ENCODE measurements at places on chromosomes 4 and X.

DNA sequence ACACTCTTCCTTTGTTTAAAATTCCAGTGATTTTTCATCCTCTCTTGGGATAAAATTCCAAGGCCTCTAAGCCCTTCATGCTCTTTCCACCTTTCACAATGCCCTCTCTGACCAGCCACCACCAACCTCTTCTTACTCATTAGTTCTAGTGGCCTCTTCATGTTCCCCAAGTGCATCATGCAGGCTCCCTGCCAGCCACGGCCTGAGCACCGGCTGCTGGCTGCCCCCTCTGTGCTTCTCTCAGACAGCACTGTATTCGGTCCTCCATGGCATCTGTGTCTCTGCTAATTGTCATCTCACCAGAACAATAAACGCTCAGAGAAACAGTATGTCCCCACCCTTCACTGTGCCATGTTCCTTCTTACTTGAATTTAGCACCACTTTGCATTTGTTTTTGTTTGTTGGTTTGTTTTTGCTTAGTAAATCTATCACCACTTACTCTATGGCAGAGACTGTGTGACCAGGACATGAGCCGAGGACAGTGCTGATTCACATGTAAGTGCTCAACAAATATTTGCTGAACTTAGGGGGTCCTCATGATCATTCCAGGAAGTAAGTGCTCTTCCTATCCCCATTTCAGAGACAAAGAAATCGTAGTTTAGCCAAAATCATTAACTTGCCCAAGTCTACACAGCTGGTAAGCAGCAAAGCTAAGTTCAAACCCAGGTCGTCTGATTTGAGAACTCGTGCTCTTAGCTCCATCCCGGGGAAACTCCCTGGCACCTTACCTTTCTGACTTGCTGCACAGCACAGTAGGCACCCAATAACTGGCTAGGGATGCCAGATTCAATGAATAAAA, 77.1 kb upstream of the UCP1 start:
- DNase-seq, result peak; percentile 34

- no peak for DNase-seq
Measured at GRCh38 chr4:81874661-81875515, 403.2 kb upstream of the RASGEF1B start.

DNA sequence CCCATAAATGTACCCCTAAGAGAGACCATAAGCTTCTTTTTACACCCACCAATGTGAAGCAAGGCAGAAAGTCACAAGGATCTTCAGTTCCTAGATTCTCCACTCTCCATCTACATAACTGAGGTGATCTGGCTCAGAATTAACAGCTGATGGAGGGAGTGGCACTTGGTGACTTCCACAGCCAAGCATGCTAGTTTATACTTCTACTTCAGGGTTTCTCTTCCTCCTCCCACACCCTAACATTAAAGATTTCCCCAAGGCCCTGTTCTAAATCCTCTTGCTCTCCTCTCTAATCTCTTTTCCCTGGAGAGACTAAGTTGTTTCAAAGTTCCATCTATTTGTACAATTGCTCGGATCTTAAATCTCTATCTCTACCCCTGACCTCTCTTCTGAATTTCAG, 81.1 kb downstream of the MBNL3 start:
- no peak for DNase-seq

DNA sequence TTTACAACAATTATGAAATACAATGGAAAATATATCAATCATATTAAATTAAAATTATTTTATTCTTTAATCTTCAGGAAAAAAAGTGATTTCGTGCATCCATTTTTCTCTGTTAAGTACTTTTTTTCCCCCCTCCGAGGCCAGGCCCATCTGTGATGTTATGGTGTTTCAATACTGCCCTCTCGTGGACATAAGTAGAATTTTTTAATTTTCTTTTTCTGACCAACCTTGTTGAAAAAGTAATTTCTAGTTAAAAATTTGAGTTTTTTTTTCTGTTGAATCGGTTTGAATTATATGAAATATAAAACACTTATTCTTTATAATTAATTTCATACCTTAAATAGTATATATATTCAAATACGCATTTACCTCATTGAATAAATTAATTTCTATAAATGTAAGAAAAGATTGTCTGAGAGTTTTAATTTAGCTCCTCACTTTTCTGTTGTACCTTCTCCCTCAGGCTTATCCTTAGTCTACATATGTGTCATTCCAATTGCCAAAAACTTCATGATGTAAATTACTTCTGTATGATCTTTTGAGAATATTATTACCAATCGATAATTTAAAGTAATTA, 175.8 kb upstream of the TECRL start:
- DNase-seq, result no peak

- no peak for DNase-seq
Measured at GRCh38 chr4:2545321-2546013, 9.0 kb downstream of the FAM193A start.

GRCh38 chr4:38869511-38869910, 1.9 kb downstream of the FAM114A1 start:
- no peak for DNase-seq

DNA sequence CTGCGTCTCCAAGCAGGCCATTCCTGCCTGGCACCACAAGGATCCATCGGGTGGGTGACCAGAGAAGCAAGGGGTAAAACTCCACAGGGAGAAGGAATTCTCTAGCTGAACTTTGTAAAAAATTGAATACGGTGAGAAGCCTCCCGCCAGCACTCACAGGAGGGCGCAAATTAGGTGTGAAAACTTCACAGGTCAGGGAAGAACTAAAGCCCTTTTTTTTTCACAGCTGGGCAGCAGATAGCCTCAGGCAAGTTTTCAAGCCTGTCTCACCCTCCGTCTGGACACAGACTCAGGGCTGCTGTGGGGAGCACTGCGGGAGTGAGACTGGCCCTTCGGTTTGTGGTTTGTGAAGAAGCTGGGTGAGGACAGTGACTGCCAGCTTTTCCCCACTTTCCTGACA, 224.1 kb upstream of the FGF16 start:
- no peak for DNase-seq

DNA sequence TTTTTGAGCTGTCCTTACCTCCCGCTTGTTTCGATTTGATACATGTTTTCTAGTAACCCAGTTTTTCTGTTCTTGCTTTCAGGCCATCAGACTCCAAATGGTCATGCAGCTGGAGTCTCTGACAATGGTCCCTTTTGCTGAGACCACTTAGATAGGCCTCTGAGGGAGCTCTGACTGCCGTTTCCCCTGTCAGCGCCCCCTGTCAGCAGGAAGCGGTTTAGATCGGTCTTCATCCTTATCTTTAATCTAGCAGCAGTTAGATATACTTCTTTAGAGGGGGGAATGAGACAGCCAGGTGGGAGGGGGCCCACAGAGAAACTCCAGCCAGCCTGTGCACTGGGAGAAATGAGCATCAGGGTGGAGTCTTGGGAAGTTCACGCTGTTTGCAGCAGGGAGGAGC, 457.9 kb downstream of the GPAT3 start:
- DNase-seq, result no peak

- DNase-seq, result no peak
Measured at GRCh38 chrX:106902684-106903083, 457 bp downstream of the RIPPLY1 start.

- no peak for DNase-seq
Measured at GRCh38 chrX:136866337-136867095, 14.0 kb downstream of the RBMX start.

GRCh38 chr4:108601532-108601931, 18.8 kb upstream of the RPL34 start:
- no peak for DNase-seq

GRCh38 chrX:154596290-154596929, 11.5 kb downstream of the CTAG1A start:
- no peak for DNase-seq

GRCh38 chrX:153725039-153725831, 579 bp downstream of the ABCD1 start:
- no peak for DNase-seq

DNA sequence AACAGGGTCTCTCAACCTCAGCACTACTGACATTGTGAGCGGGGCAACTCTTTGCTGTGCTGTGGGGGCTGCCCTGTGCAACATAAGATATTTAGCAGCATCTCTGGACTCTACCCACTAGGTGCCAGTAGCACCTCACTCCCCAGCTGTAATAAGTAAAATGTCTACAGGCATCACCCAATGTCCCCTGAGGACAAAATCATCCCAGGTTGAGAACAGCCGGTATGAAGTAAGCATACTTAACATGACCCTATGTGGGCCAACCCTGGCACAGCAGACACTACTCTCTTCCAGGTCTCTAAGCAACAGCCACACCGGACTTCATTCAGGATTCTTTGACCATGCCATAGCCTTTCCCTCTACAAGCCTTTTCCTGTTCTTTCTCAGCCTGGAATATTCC, 10.5 kb upstream of the MGST2 start:
- DNase-seq, result no peak

- no peak for DNase-seq
Measured at GRCh38 chrX:17987783-17988182, 126.7 kb upstream of the RAI2 start.

DNA sequence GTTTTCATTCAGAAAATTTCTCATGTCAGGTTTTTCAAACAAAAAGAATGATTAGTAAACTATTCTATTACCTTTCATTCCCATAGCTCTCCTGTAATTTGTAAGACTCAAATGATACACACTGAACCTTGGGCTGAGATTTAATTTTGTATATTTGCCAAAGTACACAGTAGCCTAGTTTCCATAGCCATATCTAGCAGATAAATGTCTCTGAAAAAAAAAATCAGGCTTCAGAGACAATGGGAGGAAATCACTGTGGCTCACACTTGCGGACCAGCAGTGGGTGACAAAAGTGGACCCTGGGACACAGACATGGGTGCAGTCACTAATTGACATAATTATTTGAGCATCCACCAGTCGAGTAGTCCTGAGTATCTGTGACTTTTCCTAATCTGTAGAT, 46.6 kb downstream of the MAOA start:
- no peak for DNase-seq

GRCh38 chr4:128227991-128228571, 59.5 kb downstream of the PGRMC2 start:
- DNase-seq, result peak; percentile 12

GRCh38 chr4:1549638-1550035, 134.5 kb downstream of the FAM53A start:
- DNase-seq, result no peak

- DNase-seq, result no peak
Measured at GRCh38 chr4:139493176-139493575, 39.3 kb downstream of the RAB33B start.

DNA sequence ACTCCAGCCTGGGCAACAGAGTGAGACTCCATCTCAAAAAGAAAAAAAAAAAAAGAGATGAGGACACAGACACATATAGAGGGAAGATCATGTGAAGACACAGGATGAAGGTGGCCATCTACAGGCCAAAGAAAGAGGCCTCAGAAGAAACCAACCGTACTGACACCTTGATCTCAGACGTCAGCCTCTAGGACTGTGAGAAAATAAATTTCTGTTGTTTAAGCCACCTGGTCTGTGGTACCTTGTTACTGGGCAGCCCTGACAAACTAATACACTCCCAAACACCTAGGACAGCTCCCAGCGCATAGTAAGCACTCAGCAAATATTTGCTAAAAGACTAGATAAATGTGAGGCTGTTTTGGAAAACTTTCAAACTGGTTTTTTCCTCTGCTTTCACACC, 59.2 kb upstream of the SMIM10 start:
- no peak for DNase-seq

GRCh38 chr4:124685851-124686250, 26.7 kb downstream of the ANKRD50 start:
- DNase-seq, result no peak

GRCh38 chr4:8451440-8452182, 11.0 kb downstream of the TRMT44 start:
- no peak for DNase-seq

- DNase-seq, result peak; percentile 91
Measured at GRCh38 chrX:103686199-103687072, at the start of gene MORF4L2. Gene MORF4L2, minus strand, starts transcription at chrX:103686699. Its CDS starts 9,672 bp downstream, at chrX:103677027.

DNA sequence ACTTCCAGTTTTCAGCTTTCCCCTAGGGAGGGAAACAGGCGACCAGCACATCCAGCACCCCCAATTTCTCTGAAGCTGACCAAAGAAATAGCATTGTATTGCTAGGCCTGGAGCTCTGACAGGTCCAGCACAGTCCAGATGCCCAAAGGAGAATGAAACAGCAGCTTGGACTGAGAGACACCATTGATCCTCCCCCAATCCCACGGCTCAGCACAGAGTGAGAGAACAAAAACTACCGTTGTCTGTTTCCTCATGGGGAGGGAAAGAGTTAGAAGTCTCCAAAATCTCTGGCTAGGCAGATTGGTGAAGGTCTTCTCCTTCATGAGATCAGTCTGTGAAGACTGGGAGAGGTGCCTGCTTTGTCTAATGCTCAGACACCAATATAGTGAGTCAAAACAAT, 8.6 kb downstream of the TCEAL7 start:
- DNase-seq, result no peak

- DNase-seq, result no peak
Measured at GRCh38 chr4:134057356-134057755, 144.2 kb downstream of the PABPC4L start.

GRCh38 chr4:13238936-13239335, 245.2 kb downstream of the RAB28 start:
- DNase-seq, result no peak

GRCh38 chr4:3765271-3766035, 732 bp upstream of the ADRA2C start:
- DNase-seq, result no peak

DNA sequence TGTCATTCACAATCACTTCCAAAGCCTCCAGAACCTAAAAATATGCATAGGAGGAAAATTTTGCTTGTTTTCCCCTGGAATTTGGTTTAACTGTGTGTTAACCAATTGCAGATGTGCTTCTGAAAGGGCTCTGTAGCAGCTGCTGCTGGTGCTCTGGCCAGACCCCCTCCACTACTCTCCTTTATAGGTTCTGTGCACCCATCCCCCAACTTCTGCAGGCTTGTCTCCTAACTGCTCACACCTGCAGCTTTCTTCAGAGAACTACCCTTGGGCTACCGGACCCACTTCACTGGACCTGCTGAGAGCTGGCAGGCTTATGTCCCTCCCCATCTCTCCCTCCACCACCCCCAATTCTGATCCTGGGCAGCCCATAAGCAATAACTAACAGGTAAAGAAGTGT, 662.1 kb upstream of the DIPK2B start:
- DNase-seq, result no peak

- DNase-seq, result no peak
Measured at GRCh38 chr4:8275548-8275910, 6.0 kb downstream of the HTRA3 start.

DNA sequence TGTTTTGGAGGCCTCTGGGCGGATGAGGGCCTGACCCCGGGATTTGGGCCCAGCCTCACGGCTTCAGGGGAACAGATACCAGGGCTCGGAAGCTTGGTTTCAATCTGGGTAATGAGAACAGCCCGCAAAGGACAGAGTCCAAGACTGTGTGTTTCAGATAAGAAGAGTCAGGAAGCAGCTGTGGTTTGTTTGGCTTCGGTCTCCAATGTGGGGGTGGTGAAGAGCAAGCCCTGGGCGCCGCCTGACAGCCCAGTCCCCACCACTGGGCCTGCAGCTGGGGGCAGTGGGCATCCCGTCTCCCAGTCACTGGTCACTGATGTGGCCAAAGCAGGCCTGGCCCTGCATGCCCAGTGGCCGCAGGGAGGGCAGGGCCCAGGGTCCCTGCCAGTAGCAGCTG, 9.1 kb downstream of the WFS1 start:
- no peak for DNase-seq

DNA sequence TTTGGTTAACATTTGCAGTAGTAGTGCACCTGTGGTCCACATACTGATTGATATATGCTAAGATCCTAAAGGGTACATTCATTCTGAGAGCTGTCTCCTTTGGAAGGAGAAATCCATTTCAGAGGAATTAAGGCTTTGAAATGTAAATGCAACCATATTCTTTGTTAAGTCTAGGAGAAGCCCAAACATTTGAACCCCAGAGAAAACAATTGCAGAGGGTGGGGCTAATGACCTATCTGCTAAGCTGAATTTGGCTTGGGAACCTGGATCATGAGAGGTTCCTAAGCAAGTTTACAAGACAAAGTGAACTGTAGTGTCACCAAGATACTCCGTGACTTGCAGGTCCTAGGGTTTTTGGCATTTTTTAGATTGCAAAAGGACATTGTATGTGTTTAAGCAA, 41.2 kb downstream of the LAS1L start:
- DNase-seq, result no peak
